ENCODE measurements at places on chromosomes 13 and 19.

- no peak for DNase-seq
These were observed 20.2 kb downstream of the CEBPA start for GRCh38 chr19:33282036-33282671.

DNA sequence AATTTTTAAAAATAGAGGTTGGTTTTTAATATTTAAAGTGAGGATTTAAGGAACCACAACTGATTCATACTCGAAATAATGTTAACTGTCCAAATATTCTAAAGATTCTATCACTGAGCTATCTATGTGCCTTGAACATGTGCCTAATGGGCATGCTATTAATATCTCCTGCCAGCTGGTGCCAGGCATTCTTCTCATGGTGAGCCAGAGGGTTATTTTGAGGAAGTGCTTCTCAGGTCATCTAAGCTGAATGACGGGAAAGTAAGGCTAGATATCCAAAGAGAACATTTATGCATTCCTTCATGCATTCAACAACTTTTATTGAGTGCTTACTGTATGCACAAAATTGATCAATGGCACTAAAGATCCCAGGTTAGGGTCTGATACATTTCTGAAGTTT lies 138.2 kb downstream of the PIBF1 start:
- DNase-seq, result no peak

- DNase-seq, result no peak
These were observed 51.0 kb downstream of the ZNF146 start for GRCh38 chr19:36265856-36266374.

- no peak for DNase-seq
These were observed 432.2 kb downstream of the OLFM4 start for GRCh38 chr13:53460796-53461195.

DNA sequence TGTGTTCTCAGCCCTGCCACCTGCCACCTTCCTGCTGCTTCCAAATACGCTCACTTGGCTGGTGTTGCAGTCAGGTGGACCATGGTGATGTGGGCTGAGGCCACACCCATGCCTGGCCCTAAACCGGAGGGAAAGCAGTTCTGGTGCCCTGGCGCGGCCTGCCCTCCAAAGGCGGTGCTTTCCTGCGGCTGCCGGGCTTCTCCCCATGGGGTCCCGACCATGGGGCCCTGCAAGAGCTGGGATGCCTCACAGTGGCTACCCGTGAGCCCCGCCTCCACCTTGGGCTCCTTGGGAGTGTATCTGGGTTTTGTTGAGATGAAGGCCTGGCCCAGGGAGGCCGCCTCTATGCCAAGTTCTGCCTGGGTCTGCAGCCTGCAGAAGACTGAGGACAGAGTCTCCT lies 73.7 kb downstream of the ERICH6B start:
- no peak for DNase-seq

DNA sequence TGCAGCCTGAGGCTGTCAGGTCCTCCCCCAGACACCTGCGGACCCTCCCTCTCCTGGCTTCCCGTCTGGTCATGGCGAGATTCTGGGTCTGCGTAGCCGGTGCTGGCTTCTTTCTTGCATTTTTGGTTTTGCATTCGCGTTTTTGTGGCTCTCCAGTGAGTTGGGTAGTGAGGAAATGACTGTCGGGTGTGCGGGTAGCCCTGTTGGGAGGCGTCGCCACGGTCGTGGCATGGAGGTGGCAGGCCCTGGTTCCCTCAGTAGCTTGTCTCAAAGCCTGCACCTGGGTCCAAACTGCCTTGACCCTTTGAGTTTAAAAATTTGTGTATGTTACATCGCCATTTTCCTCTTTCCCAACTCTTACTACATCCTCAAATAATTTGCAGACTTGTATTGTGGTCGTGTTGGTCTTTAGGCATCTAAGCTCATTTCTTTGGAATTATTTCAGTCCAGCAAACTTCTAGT lies 344 bp downstream of the NHLRC3 start:
- DNase-seq, result no peak

DNA sequence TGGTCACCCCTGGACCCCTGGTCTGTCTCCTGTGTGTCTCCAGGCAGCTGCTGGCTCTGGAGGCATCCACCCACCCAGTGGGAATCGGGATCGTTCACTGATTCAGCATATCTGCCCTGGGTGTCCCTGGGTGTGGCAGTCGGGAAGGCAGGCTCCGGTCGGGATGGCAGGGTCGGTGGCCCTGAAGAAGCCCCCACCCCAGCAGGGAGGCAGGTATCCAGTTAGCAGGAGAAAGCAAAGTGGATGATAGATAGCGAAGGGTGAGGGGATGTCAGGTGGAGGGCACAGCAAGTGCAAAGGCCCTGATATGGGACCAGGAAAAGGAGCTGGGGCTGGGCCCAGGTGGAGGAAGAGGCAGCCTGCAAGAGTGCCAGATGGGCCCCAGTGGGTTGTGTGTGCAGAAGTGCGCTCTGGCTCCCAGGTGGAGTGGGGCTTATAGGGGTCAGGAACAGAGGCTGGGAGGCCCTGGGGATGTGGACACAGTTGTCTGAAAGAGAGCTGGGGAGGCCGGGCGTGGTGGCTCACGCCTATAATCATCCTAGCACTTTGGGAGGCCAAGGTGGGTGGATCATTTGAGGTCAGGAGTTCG lies 2.3 kb downstream of the SSBP4 start:
- no peak for DNase-seq

GRCh38 chr19:46812977-46813838 lies 24.8 kb upstream of the SLC1A5 start:
- DNase-seq, result no peak

DNA sequence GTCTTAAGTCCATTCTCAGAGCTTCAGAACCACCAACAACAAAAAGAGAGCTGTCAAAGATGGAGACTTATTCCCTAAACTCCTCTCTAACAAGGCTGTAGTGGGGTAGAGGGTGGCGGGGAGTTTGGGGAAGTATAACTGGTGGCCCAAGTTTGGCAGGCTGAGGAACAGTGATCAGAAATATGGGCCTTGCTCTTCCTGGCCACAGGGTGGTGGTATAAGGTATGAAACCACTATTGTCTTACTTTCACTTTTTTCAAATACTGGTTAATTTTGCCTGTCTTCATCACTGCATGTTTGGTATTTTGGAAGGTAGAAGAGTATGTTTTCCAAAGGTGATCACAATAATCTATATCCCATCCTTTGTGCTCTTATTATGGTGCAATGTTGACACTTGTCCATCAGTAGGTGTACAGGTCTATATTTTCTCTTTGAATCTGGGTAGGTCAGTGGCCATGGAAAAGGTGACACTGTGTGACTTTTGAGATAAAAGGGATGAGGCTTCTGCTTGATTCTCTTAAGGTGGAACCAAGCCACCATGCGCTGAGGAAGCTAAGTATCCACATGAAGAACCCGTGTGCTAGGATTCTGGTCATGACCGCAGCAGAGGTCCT lies 23.2 kb upstream of the GPC5 start:
- no peak for DNase-seq

DNA sequence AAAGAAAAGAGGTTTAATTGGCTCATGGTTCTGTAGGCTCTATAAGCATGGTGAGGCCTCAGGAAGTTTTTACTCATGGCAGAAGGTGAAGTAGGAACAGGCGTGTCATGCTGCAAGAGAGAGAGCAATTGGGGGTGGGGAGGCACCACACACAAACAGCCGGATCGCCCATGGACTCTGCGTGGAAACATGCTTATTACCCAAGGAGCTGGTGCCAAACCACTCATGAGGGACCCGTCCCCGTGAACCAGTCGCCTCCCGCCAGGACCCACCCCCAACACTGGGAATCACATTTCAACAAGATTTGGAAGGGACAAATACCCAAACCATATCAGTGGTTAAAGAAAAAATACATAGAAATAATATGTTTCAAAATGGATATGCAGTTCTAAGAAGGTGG lies 174.6 kb upstream of the RNF113B start:
- DNase-seq, result no peak

DNA sequence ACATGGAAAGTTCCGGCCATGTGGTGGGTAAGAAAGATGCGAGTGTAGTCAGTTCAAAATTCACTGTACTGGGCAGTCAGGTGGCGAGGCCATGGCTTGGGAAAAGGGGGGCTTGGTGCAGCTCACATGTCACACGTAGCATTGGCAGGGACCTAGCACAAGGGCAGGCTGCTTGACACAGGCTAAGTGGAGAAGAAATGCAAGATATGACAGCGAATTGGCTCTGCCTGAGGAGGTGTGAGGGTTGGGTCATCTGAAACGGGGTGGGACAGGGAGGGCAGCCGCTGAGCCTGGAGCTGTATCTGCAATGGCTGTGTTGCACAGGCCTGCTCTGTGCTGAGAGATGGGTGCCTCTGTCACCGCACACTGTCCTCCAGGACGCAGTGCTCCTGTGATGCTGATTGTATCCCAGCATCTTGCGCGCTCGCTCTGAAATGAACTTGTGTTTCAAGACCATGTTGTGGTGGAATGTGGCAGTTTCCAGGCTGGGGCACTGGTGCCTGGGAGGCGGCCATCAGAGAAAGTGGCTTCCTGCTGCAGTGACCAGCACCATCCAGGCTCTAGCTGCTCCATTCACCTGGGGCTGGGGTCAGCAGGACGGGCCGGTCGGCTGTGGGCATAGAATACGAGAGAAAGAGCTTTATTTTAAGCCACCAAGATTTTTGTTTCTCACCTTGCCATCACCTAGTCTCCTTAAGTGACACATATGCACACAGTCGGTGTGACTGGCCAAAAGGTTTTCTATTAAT lies 70.3 kb downstream of the TEX29 start:
- DNase-seq, result no peak

DNA sequence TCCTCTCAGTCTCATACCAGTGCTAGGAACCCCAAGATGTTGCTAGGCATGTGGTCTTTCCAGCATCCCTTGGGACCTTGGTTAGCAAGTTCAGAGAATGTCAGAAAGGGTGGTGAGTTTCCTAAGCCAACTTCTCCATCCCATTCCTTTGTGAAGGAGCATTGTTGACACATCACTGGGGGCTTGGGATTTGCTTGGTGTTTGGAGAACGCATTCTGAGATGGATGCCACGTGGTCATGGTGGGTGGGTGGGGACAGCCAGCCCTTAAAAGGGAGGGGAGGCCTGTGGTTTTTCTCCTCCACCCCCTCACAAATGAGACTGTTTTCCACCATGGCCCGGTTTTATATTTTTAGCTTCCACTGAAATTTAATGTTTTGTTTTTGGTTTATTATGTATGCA lies 83.3 kb upstream of the ZNF536 start:
- no peak for DNase-seq

- DNase-seq, result no peak
These were observed 59.4 kb upstream of the ZNF536 start for GRCh38 chr19:30312582-30313352.

GRCh38 chr19:55552206-55552605 lies 6.9 kb upstream of the SBK3 start:
- DNase-seq, result no peak

GRCh38 chr13:64778002-64778401 lies 2452.1 kb downstream of the PCDH9 start:
- DNase-seq, result no peak

DNA sequence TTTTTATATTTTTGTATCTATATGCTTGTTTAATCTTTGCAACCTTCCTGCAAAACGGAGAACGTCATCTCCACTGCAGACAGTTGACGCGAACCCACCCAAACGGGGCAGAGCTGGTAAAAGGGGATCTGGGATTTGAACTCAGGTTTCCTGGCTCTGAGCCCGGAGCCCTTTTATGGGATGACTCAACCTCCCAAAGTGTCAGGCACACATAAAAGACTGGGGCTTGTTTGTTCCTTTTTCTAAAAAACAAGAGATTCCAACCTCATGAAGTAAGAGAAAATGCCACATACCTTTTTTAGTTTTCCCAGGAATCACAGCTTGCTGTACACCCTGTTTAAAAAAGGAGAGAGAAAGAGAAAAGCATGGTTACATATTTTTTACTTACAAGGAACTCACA lies 78.9 kb downstream of the GADD45B start:
- DNase-seq, result no peak

DNA sequence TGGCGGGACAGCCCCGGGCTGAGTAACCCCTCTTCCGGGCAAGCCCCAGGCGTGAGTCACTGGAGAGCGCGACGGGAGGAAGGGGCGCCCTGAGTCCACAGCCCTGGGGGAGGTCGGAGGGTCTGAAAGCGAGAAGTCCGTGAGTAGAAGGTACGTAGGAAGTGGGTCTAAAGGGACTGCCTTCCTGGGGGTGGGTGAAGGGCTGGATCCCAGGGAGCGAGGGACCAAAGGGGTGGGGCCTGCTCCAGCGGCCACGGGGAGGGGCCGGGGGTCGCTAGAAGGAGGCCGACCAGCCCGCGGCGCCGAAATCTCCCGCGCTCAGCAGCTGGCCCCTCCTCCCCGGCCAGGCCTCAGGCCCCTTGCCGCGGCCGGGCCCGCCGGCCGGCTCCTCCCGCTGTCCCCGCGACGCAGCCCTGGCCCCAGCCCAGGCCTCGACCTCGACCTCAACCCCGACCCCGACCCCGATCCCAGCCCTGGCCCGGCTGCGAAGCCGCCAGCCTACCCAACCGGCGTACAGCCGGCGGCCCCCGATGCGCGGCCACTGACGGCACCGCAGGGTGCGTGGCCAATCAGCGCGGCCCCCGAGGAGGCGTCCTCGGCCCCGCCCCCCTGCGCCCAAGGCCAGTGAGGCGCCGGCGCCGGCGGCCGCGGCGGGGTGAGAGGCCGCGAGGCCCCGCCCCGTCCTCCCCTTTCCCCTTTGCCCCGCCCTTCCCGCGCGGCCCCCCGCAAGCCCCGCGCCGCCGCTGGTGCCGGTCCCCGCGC lies 22.6 kb downstream of the IPO5 start:
- DNase-seq, result peak; percentile 48

DNA sequence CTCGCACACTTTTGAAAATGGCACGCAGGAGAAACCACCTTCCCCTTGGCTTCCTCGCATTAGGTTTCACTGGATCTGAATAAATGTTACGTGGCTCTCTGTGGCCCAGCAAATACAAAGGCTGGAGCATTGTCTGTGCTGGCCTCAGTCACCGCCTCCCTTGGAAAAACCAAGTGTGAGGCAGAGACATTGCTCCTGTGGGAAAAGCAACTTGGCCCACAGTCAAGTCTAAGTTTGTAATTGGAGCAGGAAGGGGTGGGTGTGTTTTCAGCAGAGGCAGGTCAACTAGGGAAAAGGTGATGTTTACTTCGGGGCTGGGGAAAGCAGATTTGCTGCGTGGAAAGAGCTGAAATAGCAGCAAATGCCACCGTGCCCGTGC lies 101.6 kb downstream of the IRS2 start:
- DNase-seq, result no peak

- no peak for DNase-seq
These were observed 161.1 kb upstream of the ATXN8OS start for GRCh38 chr13:69946511-69946910.

DNA sequence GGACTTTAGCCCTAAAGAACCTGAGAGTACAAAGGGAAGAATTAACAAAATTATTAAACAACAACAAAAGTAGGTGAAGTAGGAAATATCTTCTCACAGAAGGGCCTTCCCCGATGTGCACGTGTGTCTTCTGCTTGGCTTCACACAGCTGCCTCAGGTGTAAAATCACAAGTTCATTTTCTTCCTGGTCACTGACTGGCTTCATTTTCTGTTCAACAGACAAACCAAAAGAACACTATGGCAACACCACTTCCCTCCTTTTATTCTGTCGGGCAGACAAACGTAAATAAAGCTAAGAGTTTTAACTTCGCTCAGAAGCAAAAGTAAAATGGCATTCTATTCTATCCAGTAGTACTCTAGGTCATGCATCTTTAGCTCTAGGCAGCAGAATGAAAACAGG lies 140.9 kb downstream of the TBC1D4 start:
- DNase-seq, result no peak

GRCh38 chr13:20377720-20378119 lies 145.6 kb upstream of the GJB6 start:
- no peak for DNase-seq

GRCh38 chr19:41877916-41878905 lies 1.1 kb downstream of the CD79A start:
- no peak for DNase-seq

All from hypothalamus (tissue), 51 donors.